ENCODE measurements at places on chromosomes 13 and 19.
A peak's percentile ranks its signal among the peaks of the same experiment; 100 is the strongest.

DNA sequence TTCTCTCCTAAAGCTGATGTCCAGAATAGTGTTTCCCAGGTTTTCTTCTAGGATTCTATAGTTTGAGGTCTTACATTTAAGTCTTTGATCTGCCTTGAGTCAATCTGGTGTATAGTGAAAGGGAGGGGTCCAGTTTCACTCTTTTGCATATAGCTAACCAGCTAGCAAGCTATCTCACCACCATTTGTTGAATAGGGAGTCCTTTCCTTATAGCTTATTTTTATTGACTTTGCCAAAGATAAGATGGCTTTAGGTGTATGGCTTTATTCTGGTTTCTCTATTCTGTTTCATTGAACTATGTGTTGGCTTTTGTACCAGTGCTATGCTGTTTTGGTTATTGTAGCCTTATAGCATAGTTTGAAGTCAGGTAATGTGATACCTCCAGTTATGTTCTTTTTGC, 1386.1 kb downstream of the SLITRK5 start:
- DNase-seq: no peak

DNA sequence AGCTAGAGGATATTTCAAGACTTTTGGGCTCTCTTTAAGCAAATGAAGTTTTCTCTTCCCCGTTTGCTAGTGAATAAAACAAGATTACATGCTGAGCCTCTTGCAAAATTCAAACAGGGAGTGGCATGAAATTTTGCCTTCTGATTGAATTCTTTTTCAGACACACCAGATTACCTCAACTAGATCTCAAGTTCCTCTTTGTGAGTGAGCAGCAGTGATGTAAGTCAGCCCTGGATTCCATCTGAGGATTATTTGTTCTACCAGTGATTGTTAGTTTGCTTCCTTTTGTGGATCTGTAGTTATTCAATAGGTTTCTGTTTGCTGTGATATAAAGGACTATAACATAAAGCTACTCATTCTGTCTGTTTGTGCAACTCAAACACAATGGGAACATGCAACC, 407.7 kb downstream of the LMO7 start:
- no peak for DNase-seq

GRCh38 chr19:55606817-55607216, 1.4 kb downstream of the ZNF865 start:
- no peak for DNase-seq

- no peak for DNase-seq
Observed at GRCh38 chr13:111255228-111255790, 65.1 kb upstream of the TEX29 start.

- DNase-seq: no peak
Observed at GRCh38 chr19:11504502-11505031, 1.1 kb downstream of the ZNF653 start.

DNA sequence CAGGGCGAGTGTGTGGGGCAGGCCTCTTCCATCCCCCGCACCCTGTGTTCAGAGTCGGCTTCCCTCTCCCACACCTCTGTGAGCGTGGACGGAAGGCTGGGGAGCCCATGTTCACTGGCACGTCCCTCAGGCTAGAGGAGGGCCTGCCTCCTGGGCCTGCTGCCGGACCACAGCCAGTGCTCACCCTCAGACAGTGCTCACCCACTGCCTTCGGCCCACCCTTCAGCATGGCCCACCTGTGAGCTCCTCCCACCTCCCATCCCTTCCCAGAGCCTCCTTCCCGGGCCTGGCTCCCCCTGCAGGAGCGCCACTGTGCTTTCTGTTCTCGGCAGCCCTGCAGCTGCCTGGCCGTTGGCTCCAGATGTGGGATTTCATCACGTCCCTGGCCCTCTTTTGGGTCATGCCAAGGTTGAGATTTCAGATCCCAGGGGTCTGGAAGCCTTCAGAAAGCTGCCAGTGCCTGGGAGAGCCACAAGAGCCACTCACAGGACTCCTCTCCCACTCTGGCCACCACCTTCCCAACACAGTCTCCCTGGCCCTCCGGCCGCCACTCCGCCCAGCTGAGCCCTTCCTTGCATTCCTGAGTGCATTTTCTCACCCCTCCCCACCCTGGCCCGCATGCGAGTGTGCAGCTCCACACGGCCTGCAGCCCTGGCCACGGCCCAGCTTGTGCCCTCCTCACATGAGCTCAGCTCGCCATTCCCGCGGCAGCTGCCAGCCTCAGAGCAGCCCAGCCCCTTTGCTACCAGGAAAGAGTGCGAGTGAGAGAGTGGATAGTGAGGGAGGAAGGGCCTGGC, 25.3 kb downstream of the CAPN12 start:
- DNase-seq: no peak

GRCh38 chr13:26910754-26911465, 150.3 kb upstream of the GPR12 start:
- no peak for DNase-seq

- DNase-seq: no peak
Observed at GRCh38 chr19:2533686-2534422, 57.9 kb downstream of the GADD45B start.

DNA sequence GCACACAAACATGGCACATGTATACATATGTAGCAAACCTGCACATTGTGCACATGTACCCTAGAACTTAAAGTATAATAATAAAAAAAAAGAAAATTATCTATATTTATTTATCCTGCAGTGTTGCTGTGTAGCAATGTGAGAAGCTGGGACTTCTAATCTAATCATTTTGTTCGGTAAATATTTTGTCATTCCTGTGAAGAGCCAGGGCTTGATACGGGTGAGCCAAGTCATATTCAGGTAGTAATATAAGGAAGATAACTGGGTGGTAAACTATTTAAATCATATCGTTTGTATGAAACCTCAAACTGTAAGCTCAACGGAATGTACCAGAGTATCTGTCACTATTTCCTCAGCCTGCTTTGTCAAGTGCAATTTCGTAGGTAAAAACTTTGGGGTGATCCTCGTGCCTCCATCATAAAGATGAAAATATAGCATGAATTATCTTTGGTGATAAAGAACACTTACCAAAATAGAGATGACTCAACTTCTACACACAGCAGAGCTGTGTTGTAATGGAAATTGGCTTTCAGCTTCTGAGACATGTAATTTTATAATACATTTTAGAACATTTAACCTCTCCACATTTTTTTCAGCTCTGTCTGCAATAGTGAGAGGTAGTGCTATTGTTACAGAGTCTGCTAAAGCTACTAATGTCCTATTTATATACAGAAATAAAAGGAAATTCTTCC, 92.9 kb downstream of the PCDH9 start:
- no peak for DNase-seq

- no peak for DNase-seq
Observed at GRCh38 chr13:114020750-114021463, 47.0 kb upstream of the C13orf46 start.

DNA sequence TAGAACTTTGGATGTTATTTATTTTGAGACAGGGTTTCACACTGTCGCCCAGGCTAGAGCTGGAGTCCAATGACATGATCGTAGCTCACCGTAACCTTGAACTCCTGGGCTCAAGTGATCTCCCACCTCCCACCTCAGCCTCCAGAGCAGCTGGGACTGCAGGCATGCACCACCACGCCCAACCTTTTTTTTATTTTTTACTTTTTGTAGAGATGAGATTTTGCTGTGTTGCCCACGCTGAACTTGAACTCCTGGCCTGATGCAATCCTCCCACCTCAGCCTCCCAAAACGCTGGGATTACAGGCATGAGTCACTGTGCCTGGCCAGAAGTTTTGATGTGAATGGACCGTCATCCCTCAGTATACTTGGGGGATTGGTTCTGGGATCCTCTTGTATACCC, 13.7 kb downstream of the ANKRD27 start:
- DNase-seq: no peak

DNA sequence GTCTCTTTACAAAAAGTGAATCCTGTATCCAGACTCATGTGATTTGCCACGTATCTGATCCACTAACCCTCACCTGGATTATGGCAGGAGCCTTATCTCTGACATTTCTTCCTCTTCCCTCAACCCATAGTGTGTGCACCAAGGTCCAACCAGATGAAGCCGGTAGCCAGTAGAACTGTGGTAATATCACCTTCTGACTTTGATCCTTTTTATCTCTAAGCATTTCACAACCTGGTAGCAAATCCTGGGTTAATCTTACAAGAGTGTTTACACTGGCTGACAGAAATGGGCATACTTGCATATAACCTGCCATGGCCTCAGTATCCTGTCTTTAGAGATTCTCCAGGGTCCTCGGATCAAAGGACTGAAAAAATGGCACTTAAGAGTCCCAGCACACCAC, 1.9 kb downstream of the ZNF417 start:
- DNase-seq: no peak

- no peak for DNase-seq
Observed at GRCh38 chr13:33849211-33849610, 31.3 kb downstream of the RFC3 start.

- no peak for DNase-seq
Observed at GRCh38 chr13:113555141-113555540, 29.4 kb upstream of the TFDP1 start.

DNA sequence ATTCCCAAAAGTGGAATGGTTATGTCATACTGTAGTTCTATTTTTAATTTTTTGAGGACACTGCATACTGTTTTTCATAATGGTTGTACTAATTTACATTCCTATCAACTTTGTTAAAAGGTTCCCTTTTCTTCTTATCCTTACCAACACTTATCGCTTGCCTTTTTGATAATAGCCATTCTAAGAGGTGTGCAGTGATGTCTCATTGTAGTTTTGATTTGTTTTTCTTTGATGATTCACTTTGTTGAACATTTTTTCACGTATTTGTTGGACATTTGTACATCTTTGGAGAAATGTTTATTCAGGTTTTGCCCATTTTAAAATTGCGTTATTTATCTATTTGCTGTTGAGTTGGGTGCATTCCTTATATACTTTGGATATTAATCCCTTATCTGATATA, 188.8 kb upstream of the SPRY2 start:
- DNase-seq: no peak

- peak; percentile 23 for DNase-seq
Observed at GRCh38 chr19:54179921-54180461, 7.0 kb upstream of the TMC4 start.

- DNase-seq: no peak
Observed at GRCh38 chr19:3389876-3390371, 23.5 kb downstream of the NFIC start.

GRCh38 chr19:13926715-13927114, 11.5 kb downstream of the PODNL1 start:
- no peak for DNase-seq

DNA sequence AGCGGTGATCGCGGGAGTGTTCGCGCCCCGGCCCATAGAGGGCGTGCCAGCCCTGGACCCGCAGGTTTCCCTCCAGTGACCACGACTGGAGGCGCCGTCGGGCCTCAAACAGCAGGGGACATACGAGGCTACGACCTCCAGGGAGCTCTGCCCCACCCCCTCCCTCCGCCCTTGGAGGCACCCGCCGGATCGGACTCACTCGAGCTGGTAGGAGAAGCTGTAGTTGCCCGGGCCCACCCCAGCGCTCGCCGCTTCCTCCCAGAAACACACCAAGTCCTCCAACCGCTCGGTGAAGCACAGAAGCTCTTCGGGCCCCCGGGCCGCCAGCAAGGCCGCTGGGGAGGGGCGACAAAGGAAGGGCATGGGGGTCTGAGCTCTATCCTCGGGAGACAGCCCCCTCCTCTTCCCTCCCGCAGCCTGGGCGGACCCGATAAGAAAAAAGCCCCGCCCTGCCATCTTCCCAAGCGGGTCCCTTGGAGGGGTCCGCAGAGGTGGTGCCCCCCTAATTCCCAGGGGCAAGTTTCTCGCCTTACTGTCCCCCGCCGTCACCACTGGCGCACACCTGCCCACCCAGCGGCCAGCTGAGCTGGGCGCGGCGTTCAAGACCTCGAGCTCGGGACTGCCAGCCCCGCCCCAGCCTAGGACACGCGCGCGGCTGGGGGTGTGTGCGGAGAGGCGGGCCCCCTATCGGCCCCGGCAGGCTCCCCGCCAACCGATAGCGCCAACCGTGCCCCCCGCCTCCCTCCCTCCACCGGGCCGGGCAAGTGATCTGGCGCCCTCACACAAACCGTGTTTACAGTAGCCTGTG, 1.0 kb downstream of the EPOR start:
- no peak for DNase-seq

GRCh38 chr13:20241593-20241992, 9.5 kb upstream of the GJB6 start:
- DNase-seq: no peak

GRCh38 chr19:30699871-30700280, 327.7 kb downstream of the ZNF536 start:
- DNase-seq: no peak

DNA sequence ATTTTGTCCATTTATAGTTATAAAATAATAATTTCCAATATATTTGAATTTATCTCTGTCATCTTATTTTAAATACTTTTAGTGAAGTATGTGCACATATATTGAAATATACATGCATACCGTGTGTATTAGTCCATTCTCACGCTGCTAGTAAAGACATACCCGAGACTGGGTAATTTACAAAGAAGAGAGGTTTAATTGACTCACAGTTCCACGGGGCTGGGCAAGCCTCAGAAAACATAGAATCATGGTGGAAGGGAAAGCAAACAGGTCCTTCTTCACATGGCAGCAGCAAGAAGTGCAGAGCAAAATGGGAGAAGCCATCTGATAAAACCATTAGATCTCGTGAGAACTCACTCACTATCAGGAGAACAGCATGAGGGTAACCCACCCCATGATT, 37.6 kb upstream of the FFAR2 start:
- DNase-seq: no peak

- DNase-seq: no peak
Observed at GRCh38 chr19:42919757-42920079, 2.0 kb upstream of the PSG6 start.

GRCh38 chr19:656751-657559, 6.1 kb downstream of the RNF126 start:
- DNase-seq: no peak

- DNase-seq: no peak
Observed at GRCh38 chr13:93794197-93794885, 567.7 kb downstream of the GPC6 start.

- no peak for DNase-seq
Observed at GRCh38 chr19:33740811-33741396, 55.8 kb upstream of the KCTD15 start.

DNA sequence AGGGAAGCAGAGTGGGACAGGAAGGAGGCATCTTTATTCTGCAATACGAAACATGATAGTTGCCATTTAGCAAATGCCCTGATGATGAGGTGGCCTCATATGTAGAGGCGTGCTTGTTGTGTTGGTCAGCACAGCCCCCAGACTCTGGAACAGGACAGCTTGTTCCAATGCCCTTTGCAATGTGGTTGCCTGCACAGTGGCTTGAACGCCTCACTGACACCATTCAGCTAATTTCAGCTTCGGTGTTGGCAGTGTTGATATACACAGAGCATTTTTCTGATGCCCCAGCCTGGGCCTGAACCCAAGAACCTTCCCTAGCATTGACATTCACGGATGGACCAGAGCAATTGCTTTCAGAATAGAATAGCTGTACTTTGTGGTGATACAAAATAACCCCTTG, 133.3 kb downstream of the HS6ST3 start:
- DNase-seq: no peak

All from NCI-H187 (cell line).